ENCODE measurements at places on chromosomes 7 and 10.

DNA sequence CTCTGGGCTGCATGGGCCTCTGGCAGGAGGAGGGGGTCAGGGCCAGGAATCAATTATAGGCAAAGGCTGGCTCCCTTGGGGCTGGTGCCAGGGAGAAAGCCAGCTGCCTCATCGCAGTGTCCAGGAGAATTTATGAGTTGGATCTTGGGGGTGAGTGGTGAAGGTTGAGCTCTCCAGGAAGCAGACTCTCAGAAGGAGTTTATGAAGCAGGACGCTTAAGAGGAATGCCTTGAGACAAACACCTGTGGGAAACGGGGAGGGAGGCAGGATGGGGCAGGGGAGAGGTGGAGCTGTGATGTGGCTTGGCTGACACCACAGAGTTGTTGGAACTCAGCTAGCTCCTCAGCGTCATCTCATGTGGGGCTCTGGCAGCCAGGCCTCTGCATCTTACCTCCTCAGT, 428.5 kb downstream of the RPS24 start:
- DNase-seq = no peak

GRCh38 chr7:77940647-77941046, 142.1 kb downstream of the PHTF2 start:
- no peak for DNase-seq

DNA sequence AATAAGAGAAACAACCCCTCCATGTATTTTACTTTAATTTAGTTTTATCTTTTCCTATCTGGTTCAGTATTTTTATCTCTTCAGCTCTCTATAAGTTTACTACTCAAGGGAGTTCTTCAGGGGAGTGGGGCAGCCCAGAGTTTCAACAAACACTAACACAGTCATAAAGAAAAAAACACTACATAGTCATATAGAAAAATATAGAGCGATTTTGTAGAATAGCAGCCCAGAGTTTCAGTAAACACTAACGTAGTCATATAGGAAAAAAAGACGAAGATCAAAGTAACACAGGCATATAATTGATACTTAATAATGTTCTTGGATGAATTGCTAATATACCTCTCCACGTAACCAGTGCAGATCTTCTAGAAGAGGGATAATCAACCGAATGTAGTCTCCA, 54.7 kb downstream of the PON1 start:
- DNase-seq = no peak

- no peak for DNase-seq
Measured at GRCh38 chr10:101064415-101065030, 2.7 kb downstream of the KAZALD1 start.

DNA sequence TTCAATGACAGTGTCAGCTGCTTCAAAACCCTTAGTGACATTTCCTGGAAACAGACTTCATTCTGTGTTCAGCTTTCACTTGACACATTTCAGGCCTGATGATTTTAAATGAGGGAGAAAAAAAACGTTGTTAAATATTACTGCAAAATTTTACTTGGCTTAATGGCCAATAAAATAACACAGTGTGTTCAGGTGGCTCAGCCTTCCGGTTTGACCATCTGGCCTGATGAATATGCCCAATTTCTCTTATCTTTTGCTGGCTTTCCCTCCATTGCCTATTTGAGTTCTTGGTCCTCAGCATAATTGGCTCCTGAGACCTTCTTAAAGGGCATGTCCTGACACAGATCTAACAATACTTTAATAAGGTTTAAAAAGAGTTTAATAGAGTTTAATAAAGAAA, 462.4 kb downstream of the ADRA2A start:
- no peak for DNase-seq

DNA sequence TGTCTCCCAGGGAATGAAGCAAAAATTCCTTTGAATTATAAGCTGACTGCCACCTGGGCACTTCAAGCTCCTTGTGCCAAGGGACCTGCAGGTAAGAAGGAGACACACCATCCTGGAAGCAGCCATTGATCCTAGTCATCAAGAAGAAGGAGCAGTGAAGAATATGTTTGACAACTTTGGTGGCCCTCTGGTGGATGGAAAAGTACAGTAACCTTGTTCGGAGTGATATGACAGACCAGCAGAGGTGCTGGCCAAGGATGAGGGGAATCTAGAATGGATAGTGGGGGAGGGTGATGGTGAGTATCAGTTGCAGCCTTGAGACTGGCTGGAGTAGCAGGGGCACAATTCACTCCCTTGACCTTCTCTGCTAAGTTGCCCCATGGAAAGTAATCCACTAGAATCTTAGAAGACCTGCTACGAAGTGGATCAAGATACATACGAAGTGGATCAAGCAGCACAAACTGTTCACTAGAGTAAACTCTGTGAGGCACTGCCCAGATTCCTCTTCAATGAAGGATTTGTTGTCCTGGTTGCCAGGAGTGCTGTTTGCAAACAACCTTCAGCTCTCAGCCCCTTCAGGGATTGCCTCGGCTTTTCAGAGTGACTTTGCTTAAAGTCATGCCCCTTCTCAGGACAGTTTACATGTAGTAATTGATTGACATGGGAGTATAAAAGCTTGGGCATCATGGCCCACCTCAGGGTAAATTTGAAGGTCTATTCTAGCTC, 44.8 kb upstream of the ORC5 start:
- DNase-seq = no peak

DNA sequence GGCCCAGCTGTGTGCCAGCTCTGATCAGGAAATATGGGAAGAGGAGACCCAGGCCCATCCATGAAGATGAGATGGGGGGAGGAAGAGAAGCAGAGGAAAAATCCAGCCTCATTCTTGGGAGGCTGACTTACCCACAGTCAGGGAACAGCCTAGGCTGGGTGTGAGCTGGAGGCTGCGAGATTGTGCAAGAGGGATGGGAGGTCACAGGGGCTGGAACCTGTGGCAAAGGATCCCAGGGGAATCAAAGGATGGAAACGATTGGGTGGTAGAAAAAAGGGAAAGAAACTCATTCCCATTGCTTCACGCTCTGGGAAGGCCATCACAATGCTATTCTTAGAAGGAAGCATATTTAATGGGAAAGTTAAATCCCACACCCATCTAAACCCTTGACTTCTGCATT, 26.7 kb upstream of the CRHR2 start:
- DNase-seq = no peak

GRCh38 chr7:73828107-73828803, 2.5 kb upstream of the CLDN4 start:
- no peak for DNase-seq

- no peak for DNase-seq
Measured at GRCh38 chr7:101896941-101897340, 79.5 kb downstream of the CUX1 start.

GRCh38 chr10:61136139-61136538, 192.2 kb upstream of the RHOBTB1 start:
- peak; percentile 10 for DNase-seq

DNA sequence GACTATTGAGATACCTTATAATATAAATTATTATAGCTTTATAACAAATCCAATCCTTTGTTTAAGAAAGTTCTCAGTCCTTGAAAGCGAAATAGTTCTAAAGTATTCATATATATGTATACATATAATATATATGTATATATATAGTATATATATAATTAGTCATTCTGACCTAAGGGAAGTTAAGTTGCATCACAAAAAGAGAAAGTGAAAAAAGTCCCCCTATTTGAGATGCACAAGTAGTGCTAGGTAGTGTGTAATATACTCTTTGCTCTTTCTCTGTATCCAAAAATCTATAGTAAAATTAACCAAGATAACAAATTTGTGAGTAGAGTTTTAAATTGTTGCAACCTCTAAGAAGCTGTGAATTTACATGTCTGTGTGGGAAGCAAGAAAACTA, 13.3 kb upstream of the IFIT1B start:
- no peak for DNase-seq

GRCh38 chr7:143892527-143893300, 9.3 kb downstream of the TCAF1 start:
- DNase-seq = peak; percentile 30

DNA sequence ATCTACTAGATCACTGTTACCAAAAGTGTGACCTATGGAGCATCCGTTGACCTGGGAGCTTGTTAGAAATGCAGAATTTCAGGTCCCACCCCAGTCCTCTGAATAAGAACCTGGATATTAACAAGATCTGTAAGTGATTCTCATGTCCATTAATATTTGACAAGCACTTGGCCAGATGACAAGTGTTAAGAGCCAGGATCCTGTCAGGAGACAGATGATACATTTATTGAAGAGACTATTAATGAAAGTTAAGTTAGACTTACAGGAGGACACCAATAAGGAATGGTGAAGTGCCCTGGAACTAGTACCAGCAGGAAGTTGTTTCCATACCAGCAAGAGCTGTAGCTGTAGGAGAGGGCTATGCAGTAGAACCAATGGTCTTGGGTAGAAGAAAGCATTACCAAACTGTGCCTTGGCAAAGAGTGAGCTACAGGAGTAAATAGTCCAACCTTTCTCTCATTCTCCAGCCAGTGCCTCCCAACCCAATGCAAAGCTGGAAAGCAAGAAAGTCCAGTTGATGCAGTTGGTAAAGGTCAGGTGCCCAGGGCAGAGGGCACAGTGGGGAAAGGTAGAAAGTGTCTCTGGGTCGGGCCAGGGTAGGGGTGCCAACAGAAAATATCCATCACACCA, 35.3 kb upstream of the ADD3 start:
- DNase-seq = no peak

GRCh38 chr10:112789248-112789647, 160.8 kb upstream of the TCF7L2 start:
- DNase-seq = no peak

DNA sequence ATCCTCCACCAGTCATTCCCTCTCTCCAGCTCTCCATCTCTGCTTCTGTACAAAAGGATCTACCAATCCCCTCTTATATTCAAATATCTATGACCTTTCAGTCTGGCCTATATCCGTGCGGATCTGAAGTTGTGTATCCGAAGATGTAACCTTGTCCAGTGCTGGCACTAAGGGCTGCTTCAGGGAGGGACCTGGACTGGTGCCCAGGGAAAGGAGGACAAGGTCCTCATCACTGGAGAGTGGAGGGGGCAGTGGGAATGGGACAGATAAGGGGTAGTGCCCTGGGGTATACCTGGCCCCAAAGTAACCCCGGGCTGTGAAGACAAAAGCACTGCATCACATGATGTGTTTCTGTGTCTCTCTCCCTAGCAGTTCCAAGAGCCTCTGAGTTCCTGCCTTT, 1.8 kb downstream of the TMEM225B start:
- DNase-seq = no peak

DNA sequence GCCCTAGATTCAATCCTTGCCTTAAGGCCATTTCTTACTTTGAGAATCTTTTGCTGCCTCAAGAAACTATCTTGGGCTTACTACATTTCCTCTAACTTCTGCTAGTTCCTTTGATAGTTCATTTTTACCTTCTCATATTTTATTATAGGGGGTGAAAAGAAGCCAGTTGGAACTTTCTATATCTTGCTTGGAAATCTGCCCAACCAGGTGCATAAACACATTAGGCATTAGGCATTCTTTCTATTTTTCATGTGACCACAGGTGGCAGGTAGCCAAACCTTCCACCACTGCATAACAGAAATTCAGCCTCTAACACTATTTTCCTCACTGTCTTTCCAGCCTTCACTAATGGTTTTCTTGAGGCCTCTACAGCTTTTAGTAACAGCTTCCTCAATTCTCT, 300.0 kb upstream of the SP8 start:
- DNase-seq = peak; percentile 81

- DNase-seq = no peak
Measured at GRCh38 chr10:74851831-74852230, 25.4 kb downstream of the KAT6B start.

GRCh38 chr7:111997546-111997945, 208.7 kb downstream of the DOCK4 start:
- DNase-seq = no peak

- no peak for DNase-seq
Measured at GRCh38 chr7:96723622-96724021, 14.0 kb upstream of the SEM1 start.

DNA sequence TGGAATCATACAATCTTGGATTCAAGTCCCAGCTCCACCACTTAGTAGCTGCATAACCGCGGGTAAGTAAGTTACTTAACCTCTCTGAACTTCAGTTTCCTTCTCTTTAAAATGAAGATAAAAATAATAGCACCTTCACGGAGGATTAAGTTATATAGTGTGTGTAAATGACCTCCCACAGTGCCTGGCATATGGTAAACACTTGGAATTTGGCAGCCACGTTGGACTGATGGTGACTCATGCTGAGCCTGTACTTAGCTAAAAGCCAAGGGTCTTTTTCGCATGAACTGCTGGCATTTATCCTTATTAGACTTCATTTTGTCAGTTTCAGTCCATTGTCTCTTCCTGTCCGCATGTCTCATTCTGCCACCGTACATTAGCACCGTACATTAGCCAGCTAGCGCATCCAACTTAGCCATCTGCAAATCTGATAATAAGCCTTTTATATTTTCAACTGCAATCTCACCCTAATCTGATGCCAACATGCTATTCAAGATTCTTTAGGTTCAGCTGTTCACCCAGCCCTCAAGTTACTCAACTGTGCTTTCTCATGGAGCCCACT, 11.2 kb downstream of the SLC13A4 start:
- DNase-seq = peak; percentile 30

- DNase-seq = no peak
Measured at GRCh38 chr7:158109364-158110033, 478.1 kb downstream of the PTPRN2 start.

GRCh38 chr7:145543242-145543641, 573.4 kb upstream of the CNTNAP2 start:
- DNase-seq = no peak

- DNase-seq = no peak
Measured at GRCh38 chr7:16651396-16652239, 5.6 kb downstream of the BZW2 start.

DNA sequence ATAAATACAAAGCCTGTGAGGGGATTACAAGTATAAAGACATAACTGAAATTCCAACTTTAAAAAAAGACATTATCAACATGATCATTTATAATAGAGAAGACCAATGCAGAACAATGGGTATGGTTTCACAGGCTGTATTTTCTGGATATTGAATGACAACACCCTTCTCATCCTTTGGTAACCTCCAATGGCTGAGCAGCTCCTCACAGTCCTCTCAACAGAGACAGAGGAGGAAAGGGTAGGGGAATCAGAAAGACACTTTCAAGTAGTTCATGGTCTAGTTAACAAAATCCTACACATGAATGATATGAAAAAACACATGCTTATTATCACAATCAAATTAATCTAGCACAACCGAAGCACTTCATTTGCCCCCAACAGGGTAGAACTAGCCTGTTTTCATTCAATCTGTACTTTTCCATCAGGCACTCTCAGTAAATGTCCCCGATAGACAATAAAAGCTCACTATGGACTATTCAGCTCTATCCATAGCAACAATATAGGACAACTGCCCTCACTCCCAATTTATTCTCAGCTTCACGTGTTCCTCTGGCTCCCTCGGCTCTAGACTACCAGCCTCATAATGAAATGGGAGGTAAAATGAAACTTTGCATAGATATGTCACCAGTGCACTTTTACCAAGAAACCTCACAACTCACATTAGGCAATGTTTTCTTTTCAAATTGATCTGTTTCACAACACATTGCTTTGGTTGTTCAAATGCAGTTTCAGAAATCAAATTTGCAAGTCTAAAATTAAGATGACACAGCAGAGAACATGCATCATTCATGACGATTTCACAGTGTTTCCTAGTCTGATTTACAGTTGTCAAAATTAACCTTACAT, 211.4 kb downstream of the THSD7A start:
- DNase-seq = no peak

GRCh38 chr10:29448125-29448524, 159.3 kb downstream of the LYZL1 start:
- no peak for DNase-seq
